ENCODE measurements at places on chromosomes 2 and 18.

GRCh38 chr18:76486574-76486973, 8.5 kb downstream of the ZNF516 start:
- DNase-seq: no peak

DNA sequence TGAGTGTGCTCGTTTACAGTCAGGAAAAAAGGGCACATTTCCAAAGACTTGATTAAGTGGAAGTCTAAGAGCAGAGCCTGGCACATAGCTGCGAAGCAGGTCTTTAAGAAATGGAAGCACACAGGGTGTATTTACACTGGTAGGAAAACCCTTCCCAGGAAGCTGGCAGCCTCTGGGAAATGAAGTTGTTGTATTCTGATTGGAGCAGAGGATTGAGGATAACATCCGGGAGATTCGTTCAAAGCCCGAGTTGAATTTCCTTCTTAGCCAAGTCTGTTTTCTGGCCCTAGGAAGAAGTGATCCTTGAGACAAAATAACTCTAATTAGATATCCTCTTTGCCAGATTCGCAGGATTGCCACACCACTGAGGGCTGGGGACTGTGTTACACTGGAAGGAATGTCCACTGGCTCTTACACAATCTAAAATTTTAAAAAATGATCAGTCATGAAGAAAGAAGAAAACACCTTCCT, 75.9 kb downstream of the ITGB1BP1 start:
- DNase-seq: no peak

DNA sequence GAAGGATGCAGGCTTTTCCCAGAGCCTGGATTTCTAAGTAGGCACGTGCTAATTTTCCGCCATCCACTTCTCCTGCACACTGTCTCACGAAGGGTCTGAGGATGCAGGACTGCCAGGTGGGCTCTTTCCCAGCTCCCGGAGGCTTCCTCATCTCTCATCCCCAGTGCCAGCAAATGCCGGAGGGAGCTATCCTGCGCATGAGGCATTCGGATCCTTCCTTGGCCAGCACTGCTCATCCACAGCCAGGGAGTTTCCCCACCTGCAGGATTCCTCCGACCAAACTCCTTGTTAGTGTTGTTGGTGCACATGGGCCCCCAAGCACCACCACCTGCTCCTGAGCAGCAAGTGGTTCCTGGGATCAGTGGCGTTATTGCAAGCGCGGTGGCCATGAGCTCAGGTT, 5.0 kb downstream of the CNDP1 start:
- DNase-seq: no peak

- DNase-seq: no peak
Observed at GRCh38 chr2:767440-767839, 90.2 kb upstream of the TMEM18 start.

DNA sequence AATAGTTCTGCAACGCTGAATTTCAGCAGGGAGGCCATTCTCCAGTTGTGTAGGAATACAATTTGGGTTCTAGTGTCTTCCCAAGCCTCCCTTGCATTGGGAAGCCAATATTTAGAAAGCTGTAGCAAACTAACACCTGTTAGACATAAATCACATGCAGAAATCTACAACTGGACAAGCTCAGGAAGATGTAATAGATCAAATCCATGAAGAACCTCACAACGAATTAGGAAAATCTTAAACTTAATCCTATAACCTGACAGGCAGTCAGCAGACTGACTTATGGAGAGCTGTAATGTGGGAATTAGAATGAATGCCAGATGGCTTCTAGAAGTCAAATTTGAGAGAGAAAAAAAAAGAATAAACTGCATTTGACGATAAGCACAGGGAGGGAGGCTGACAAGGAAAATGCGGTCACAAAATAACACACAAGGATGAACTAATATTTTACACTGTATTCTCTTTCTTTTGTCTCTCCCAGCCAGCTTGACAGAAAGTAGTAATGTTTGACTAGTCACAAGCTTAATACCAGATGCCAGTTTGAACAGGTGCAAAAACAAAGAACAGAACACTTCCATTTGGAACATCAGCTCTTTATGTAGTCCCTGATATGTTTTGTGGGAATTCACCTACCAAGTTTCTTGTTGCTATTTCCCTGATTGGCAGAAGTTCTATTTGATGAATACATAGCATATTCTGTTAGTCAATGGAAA, 50.8 kb upstream of the FANCL start:
- DNase-seq: no peak

GRCh38 chr2:198774576-198774975, 683.2 kb downstream of the SATB2 start:
- DNase-seq: no peak

DNA sequence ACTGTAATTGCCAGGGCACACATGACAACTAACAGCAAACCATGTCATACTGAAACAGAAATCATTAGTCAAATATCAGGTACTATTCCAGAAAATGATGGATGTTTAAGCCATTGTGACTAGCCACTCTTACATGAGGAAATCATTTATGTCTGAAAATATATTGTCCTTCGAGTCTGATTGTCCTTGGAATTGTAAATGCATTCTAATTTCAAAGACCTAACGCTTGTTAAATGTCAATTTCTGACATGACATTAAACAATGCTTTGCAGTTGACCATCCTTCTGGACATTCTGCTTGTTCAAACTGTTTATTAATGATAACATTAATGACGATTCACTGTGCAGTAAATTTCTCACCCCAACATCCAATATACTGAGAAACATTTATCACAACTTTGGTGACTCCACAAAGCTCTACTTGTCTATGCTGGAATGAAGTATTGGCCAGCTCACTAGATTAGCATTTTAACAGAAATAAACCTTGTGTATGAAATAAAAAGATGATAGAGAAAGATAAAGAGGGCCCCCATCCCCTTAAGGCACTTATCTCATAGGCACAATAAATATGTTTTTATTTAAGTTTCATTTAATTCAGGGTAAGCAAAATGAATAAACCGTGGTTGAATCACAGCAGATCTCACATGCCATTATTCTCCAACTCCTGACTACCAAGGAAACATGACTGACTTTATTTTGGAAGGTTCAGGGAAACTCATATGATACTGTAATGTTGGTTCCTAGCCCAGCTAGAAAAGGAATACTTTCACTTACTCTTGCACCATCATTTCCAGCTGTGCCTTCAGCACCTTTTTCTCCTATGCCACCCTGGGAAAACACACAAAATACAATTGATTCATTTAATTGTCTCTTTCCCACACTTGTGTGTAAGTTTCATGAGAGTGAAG, 82.3 kb downstream of the COL3A1 start:
- no peak for DNase-seq

GRCh38 chr2:68279691-68280090, 27.4 kb upstream of the PPP3R1 start:
- peak; percentile 75 for DNase-seq

DNA sequence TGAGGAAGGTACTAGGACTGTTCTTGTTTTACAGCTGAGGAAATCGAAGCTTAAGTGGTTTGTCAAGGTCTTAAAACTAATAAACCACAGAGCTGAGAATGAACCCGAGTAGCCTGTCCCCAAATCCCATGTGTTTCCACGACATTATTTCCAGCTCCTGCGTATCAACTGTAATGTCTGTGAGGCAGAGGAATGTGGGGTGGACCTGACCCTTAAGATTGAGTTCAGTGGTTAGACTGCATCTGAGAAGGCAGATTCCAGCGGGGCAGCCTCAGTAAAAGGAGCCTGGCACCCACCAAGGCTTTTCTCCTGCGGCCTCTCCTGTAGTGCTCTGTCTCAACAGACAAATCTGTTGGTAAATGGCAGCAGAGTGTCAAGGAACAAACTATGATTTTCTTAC, 81.9 kb upstream of the TMEM178A start:
- no peak for DNase-seq

GRCh38 chr2:33763671-33764310, 164.7 kb upstream of the FAM98A start:
- no peak for DNase-seq

DNA sequence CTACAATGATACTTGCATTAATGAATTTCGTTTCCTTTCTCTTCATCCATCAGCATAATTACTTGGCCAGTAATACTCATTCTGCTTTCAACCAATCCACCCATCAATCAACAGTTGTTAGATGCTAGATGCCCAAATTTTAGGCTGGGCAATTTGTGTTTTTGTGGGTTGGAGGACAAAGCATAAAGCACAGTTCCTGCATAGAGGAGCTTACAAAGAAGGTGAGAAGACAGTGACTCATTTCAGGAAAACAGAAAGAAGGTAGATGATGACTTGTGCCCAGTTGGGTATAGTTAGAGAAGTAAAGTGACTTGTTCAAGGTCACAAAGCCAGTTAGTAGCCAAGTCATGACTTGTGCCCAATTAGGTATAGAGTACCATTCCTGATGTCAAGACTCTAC, 1186.8 kb upstream of the CELF4 start:
- no peak for DNase-seq

- DNase-seq: no peak
Observed at GRCh38 chr2:42953216-42953615, 160.8 kb upstream of the HAAO start.
